ENCODE measurements at places on chromosomes 5 and 9.

DNA sequence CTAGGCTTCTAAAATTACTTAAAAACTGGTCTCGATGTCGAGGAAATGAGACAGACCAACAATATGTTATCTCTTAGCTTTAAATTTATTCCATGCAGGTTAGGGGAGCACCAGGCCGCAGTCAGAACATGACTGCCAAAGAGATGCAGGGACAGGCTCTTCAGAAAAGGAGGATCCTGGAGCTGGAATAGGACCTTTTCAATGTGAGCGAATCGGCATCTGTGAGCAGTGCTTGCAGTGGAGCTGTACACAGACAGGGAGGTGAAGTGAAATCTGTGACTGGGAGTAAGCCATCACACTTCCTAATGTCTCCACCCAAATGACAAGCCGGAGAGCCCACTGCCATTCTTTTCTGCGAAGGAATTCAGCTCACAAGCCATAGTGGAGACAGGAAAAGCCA lies 78.2 kb downstream of the EFNA5 start:
- no peak for DNase-seq

DNA sequence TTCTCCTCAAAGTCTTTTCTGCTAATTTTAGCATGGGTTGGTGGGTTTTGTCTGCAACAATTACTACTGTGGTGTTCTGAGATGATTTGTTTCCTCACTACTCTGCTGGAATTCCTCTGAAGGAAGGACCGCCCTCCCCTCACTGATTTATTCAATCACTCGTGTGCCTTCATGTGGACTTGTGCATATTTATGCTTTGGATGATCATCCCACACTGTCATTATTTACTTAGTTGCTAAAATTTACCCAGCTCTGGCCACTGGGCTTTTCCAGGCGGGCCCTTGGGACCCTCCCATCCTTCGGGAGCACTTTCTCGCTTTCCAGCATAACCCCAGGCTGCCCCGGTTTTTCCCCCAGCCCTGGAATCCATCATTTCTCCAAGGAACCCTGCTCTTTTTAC lies 41.7 kb upstream of the NKD2 start:
- no peak for DNase-seq

DNA sequence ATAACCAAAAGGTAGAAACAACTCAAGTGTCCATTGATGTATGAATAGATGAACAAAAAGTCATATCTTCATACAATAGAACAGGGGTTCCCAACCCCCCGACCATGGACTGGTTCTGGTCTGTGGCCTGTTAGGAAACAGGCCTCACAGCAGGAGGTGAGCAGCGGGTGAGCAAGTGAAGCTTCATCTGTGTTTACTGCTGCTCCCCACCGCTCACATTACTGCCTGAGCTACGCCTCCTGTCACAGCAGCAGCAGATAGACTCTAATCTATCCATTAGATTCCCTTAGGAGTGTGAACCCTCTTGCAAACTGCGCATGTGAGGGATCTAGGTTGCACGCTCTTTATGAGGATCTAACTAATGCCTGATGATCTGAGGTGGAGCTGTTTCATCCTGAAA lies 478.0 kb downstream of the BRINP1 start:
- DNase-seq: no peak

DNA sequence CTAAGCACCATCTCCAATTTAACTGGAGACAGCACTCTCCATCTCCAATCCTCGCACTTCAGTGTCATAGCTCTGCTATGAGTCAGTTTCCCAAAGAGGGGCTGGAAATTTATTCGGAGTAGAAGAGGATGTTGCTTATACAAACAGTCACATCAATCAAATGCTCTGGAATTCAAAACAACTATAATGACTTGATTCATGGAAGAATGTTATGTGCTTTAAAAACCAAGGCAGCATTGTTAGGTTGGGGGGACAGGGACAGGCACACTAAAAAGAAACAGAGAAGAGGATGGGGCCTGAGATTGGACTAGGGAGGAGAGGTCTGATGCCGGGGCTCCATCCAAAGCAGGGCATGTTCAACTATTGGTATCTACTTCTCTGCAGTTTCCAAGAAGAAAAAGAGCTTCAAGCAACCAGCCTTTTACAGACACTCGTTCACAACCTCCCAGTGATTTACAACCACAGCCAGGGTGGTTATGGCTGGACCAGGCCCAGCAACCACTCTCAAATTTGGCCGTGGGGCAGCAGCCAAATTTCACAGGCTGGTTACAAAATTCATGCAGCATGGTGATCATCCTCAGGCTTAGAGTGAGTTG lies 117.5 kb upstream of the ZNF366 start:
- DNase-seq: no peak

- DNase-seq: no peak
Observed at GRCh38 chr5:155015239-155015638, 1.7 kb downstream of the KIF4B start.

DNA sequence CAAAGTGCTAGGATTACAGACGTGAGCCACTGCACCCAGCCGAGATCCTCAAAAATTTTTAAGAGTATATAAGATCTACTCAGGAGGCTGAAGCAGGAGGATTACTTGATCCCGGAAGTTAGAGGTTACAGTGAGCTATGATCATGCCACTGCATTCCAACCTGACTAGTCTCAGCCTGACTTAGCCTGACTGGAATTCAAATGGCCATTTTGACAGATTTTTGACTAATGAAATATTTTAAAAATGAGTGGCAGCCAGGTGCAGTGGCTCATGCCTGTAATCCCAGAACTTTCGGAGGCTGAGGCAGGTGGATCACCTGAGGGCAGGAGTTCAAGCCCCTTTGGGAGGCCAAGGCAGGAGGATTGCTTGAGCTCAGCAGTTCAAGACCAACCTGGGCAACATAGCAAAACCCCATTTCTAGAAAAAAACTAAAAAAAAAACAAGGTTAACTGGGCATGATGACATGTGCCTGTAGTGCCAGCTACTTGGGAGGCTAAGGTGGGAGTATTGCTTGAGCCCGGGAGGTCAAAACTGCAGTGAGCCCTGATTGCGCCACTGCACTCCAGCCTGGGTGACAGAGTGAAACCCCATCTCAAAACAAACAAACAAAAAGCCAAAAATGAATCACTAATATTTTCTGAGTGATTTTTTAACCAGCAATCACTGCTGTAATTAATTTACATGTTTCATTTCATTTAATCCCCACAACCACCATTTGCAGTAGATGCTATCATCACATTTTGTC lies 16.6 kb downstream of the ATOX1 start:
- DNase-seq: no peak

DNA sequence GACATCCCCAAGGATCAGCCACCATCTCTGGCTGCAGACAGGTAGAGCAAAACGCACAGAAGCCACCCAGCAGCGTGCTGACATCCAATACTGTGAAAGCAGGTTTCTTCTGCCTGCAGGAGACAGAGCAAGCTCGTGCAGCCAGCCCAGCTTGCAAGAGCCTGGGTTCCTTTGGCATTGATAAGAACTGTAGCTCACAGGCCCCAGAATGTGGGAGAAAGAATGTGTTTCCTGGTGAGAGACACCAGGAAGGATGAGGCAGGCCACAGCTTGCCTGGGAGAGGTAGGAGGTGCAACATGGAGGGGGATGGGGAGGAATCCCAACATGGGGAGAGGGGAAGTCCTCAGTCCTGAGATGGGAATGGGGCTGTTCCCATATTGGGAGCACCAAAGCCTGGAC lies 34.0 kb upstream of the ARAP3 start:
- no peak for DNase-seq

DNA sequence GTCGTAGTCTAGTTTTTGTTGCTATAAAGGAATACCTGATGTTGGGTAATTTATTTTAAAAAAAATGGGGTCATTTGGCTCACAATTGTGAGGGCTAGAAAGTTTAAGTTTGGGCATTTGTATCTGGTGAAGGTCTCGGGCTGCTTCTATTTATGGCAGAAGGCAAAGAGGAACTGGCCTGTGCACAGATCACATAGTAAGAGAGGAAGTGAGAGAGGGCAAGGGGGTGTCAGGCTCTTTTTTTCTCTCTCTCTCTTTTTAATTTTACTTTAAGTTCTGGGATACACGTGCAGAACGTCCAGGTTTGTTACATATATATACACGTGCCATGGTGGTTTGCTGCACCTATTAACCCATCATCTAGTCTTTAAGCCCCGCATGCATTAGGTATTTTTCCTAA lies 453.3 kb downstream of the DIRAS2 start:
- DNase-seq: no peak

GRCh38 chr5:80592761-80593160 lies 22.7 kb upstream of the ANKRD34B start:
- DNase-seq: no peak

GRCh38 chr9:5375790-5376477 lies 36.3 kb upstream of the RLN1 start:
- DNase-seq: no peak

Measured in omental fat pad (tissue), 4 donors.